ENCODE measurements at places on chromosomes 2 and 18.

GRCh38 chr2:29290293-29291047, 175.3 kb downstream of the CLIP4 start:
- DNase-seq: no peak

- no peak for DNase-seq
These were observed 291.5 kb upstream of the FANCL start for GRCh38 chr2:58532641-58533040.

DNA sequence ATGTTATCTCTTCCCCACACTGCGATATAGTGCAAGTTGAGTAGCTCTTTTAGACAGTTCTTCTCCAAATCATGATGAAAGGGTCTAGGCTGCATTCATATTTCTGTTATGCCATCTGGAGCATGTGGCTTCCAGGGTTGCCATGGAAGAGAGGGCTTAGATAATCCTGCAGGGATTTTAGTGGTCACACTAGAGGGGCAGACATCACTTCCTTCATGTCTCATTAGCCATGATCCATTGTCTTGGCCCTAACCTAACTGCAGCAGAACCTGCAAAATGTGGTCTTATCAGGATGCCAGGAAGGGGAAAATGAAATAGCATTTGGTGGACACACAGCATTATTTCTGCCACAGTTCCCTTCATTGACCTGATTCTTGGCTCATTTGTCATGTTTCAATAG, 83.1 kb downstream of the ADAM23 start:
- DNase-seq: no peak

GRCh38 chr2:101408925-101409324, 21.6 kb upstream of the CREG2 start:
- no peak for DNase-seq

DNA sequence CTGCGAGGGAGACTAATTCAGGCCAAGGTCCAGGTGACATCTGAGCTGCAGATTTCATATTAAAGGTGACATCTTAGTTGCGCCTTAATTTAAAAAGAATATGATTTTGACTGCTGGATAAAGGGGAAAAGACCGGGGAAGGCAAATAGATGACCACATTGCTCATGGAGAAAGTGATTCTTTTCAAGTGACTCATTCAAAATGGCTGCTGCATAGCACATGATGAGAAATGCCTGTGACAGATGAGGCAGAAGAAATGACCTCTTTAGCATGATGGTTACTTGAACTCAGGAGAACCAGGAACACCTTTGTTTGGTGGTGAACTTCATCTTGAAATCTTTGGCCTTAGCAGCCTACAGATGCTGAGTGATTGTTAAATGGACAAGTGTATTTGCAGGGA, 385.8 kb upstream of the TRIB2 start:
- no peak for DNase-seq

DNA sequence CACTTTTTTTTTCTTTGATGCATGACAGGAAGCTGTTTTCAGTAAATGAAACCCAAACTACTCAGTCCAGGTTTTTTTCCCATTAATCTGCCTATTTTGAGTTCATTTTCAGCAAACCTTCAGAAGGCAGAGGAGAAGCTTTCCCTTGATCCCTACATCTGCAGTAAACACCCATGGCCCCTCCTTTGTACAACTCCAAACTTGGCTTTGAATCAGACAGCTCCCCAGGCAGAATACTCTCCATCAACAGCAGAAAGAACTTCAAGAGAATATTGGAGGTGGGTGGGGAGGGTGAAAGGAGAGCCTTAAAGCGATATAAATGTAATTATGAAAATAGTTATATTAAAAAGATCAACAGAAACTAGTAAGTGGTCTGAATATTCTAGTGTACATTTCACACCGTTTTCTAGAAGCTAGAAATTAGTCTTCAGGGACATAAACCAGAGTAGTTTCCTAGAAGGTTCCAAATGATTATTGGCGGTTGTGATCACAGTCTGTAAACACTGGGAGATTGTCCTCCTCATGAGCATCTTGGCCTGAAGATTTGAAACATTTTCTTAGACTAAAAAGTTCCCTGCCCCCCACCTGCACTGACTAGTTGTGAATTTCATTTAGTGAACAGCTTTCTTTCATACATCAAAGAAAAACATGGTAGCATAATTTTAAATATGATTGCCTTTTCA, 75.1 kb upstream of the STK39 start:
- no peak for DNase-seq

- no peak for DNase-seq
These were observed 811.1 kb upstream of the LRATD1 start for GRCh38 chr2:13821255-13821880.

GRCh38 chr2:102063941-102064678, 72.3 kb downstream of the IL1R2 start:
- no peak for DNase-seq

GRCh38 chr2:37897511-37897910, 27.6 kb upstream of the RMDN2 start:
- DNase-seq: no peak

DNA sequence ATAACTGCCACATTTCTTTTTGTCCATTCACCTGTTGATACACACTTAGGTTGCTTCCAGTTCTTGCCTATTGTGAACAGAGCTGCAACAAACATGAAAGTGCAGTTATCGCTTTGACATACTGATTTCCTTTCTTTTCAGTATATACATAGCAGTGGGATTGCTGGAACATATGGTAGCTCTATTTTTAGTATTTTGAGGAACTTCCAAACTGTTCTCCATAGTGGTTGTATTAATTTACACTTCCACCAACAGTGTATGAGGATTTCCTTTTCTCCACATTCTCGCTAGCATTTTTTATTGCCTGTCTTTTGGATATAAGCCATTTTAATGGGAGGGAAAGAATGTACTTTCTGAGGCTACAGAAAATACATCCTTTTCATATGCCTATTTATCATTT, 167.4 kb downstream of the GULP1 start:
- DNase-seq: no peak
